Iris pigment epithelial cell (primary cell): ENCODE measurements at places on chromosomes 2 and 18.

DNA sequence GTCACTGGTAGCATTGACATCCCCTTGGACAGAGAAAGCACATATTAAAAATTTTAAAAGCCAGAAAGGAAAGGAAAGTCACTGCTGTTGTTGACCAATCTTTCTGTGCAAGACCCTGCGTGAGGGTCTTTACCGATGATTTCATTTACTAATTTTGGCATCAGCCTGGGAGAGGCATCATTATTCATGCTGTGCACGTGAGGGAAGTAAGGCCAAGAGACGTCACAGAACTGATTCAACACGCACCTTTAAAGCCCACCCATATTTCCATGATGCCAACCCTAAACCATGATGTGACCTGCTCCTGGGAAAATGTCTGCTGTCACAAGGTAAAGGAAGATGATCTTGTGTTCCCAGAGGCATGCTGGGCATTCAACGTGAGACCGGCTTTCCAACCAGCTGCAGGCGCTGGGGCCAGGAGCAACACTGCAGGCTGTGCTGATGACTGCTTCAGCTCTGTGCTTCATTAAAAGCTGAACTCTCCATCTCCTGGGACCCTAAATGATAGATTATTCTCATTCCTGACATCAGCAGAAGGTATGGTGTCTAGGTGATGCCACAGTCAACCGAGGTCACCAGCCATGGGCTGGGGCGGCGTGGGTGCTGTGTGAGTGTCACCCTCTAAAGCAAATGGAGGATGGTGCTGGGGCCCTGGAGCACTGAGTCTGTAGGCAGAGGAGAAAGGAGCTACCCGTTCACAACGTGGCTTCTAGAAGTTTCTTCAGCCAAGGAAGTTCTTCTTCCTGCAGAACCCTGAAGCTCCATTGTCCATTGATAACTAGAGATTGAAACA lies 53.9 kb downstream of the TMEM18 start:
- no peak for DNase-seq

DNA sequence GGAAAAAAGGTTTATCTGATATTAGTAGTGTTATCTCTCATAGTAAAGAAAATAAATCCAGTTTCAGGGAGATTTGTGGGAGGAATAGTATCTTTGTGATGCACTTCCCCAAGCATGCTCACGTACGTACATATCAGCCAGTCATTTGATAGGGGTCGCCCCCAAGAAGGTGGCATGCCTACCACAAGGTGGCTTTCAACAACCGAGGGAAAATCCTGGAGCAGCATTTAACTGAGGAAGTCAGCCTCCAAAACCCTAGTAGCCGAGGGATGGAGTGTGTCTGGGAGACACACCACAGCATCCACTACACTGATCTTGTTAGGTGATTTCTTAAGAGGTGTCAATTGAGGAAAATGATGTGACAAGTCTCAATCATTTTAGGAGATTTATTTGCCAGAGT lies 623.9 kb downstream of the NYAP2 start:
- no peak for DNase-seq

DNA sequence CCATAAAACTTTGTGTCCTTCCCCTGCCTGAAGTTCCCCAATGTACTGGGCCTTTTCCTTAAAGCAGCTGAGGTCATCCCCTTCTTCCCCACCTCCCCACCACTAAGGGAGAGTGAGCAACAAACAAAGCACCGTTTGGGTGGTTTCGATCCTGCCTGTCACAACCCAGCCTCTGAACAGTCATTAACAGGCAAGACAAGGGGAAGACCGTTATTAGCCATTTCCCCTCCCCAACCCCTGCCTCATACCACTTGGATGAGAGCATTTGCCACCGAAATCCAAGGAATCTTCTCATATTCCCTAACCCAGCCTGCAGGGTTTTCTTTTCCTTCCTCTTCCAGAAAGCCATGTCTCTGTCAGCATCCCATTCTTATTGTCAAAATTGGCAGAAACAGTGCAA lies 65.6 kb downstream of the STRADB start:
- peak; percentile 11 for DNase-seq

- DNase-seq = no peak
Observed at GRCh38 chr2:217539126-217539525, 463.7 kb downstream of the TNS1 start.

- DNase-seq = no peak
Observed at GRCh38 chr18:74507927-74508326, 11.8 kb downstream of the CNDP2 start.

GRCh38 chr18:50097702-50098101 lies 97.2 kb downstream of the MYO5B start:
- no peak for DNase-seq

- no peak for DNase-seq
Observed at GRCh38 chr2:196515051-196515450, 124.5 kb upstream of the CCDC150 start.

GRCh38 chr2:127415593-127416505 lies 2.4 kb upstream of the PROC start:
- DNase-seq = peak; percentile 30

DNA sequence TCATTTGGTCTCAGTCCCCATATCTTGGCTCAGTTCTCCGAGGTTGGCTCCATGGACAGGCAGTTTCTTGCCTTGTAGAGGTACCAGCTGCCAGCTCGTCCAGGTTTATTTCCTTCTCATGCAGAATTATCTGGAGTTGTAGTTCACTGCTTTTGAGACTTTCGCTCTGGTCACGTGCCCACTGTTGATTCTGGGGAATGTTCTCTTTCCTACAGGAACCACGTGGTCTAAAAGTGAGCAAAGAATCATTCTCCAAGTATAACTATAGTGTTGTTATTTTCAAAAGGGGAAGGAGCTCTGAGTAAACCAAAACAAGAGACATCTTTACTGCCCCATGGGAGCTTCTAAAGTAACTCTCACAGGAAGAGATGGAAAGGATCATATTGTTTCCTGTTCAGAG lies 41.2 kb upstream of the RAB27B start:
- DNase-seq = no peak

DNA sequence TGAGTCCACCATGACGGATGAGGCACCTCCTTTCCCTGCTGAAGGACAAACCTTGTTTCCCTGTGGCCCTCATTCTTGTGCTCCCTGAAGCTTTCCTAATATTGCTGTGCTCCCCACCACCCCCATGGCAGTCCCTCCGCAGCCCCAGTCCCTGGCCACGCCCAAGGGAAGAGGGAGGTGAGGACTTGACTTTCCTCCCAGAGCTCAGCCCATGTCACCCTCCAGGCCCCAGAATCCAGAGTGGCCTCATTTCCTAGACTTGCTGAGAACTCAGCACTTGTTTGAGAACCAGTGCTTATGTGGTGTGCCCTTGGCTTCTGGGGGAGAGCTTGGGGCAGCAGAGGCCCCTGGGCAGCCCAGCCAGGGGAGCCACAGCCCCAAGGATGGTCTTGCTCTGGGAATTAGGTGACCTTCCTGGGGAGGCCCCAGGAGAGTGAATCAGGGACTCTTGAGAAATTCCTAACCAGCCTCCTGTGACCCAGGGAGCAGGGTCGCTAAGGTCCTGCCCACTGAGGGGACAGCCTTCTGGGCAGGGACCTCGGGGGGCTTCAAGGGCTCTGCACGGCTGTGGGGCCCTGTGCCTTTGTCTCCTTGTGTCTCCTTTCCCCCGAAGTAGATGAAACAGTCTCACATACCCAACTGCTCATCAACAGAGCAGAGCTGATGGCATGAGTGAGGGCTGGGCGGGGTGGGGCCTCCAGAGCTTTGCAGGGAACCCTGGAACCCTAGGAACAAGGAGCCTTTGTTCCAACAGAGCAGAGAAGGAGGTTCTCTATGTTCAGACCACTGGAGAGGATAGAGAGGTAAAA lies 27.9 kb downstream of the PSD4 start:
- no peak for DNase-seq

- peak; percentile 27 for DNase-seq
Observed at GRCh38 chr2:218781691-218782527, at the start of gene CYP27A1. Gene CYP27A1, plus strand, starts transcription at chr2:218782147. Its CDS starts 36 bp downstream, at chr2:218782183.

DNA sequence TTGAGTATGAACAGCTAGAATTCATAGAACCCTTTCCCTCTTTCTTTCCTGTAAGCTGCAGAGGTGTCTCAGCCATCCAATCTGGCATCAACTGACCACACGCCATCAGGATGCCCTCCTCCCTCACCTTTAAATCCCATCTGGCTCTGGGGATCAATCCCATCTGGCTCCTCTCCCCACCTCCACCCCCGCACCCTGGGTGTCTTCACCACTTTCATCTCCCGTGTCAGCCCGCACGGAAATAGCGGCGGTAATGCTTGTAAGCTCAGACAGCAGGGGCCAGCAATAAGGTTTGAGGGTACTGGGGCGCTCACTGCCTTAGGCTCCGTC lies 508 bp upstream of the TUBA4B start:
- DNase-seq = peak; percentile 26

- DNase-seq = peak; percentile 75
Observed at GRCh38 chr2:234550511-234551107, 53.7 kb upstream of the ARL4C start.

- DNase-seq = peak; percentile 82
Observed at GRCh38 chr2:28172114-28172898, 220.4 kb upstream of the FOSL2 start.

DNA sequence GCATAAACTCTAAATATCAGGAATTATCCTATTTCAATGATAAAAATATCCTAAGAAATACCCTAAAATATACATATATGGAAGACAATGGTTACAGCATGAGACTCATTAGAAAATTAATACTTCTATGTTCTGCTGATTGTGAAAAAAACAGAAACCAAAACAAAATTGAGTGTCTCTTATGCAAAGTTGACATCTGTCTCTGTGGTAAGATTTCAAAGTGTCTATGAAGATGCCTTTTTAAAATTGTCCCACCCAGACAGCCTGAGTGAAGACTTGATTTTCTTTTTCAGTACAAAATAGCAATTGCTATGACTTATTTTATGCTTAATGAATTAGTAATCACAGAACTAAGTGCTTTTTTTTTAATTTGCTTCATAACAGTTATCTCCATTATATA lies 1368.4 kb upstream of the LRRTM1 start:
- no peak for DNase-seq

- DNase-seq = no peak
Observed at GRCh38 chr2:128832946-128833663, 514.4 kb upstream of the HS6ST1 start.

DNA sequence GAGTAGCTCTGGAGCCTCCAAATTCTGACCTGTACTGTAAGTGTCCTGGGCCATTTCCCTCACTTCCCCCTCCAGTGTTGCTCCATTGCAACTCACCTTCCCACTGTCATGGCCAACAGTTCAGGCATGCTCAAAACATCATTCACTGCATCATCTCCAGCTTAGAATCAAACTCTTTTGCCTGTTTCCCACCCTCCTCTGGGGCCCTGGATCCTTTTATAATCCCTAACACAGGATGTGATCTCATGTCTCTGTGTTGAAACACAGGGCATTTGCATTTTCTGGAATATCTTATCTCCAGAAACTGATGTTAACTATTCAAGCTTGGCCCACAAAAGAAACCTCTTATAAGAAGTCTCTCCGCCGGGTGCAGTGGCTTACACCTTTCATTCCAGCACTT lies 3.0 kb downstream of the DPP4 start:
- peak; percentile 93 for DNase-seq

- peak; percentile 28 for DNase-seq
Observed at GRCh38 chr18:29156531-29156930, 979.6 kb upstream of the CDH2 start.
